Lung (tissue), 17 donors: ENCODE measurements at places on chromosomes 1 and 21. TPM values are rescaled to one million over a fixed set of nuclear protein-coding genes. Genes with fewer than 3 reads are reported as not detected.

- peaks cover 26% of the 10 kb centered on the region for H3K4me1 ChIP-seq
- no peak overlapping the region for H3K27ac ChIP-seq
- no peak overlapping the region for H3K4me3 ChIP-seq
- no peaks in the 10 kb centered on the region for H3K36me3 ChIP-seq
- no peaks in the 10 kb centered on the region for H3K27me3 ChIP-seq
These were observed 25.2 kb upstream of the EPS8L3 start for GRCh38 chr1:109788695-109789521.

- H3K36me3 ChIP-seq: no peaks in the 10 kb centered on the region
- no peak overlapping the region for H3K27ac ChIP-seq
- no peaks in the 10 kb centered on the region for H3K4me1 ChIP-seq
- H3K27me3 ChIP-seq: no peaks in the 10 kb centered on the region
- DNase-seq: no peak
These were observed 138.6 kb upstream of the B3GALT2 start for GRCh38 chr1:193325042-193325441.

DNA sequence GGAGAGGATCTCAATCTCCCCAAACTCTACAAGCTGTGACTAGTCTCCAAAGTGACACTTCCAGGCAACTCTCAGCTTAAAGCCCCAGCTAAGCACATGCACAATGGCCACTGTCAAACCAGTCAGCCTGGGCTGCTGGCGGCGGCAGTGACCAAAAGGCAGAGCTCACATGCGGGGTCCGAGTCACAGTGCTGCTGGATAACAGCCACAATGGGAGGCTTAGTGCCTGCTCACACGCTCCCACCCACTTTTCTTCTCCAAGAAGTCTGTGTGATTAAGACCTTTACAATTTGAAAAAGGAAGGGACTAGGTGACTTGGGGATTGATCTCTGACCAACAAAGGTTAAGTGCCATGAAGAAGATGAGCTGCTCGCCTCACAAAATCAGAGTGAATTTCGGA, 16.8 kb downstream of the RIPK4 start:
- no peak overlapping the region for H3K27ac ChIP-seq
- no peak for DNase-seq
- H3K4me3 ChIP-seq: no peak overlapping the region
- H3K36me3 ChIP-seq: no peaks in the 10 kb centered on the region

Gene NTMT2
- total RNA-seq: not detected

Gene CITED4
- 7.4 TPM for total RNA-seq

Gene SHISA4
- total RNA-seq: 15.8 TPM

Gene CRABP2
- total RNA-seq: 13.6 TPM

Gene ALG6
- 25.3 TPM for total RNA-seq

Gene PTTG1IP
- total RNA-seq: 243 TPM
